WTC11 (cell line): ENCODE measurements at places on chromosomes 16 and 17. TPM values are rescaled to one million over a fixed set of nuclear protein-coding genes. Genes with fewer than 3 reads are reported as not detected.

Gene PIK3R6
- 0.15 to 0.23 TPM (median 0.21 TPM) in 3 replicates for total RNA-seq

Gene NAGS
- total RNA-seq, result 6.1 to 8.6 TPM (median 7.6 TPM) in 3 replicates

Gene CCDC92B
- total RNA-seq, result 14.4 to 15.2 TPM (median 14.6 TPM) in 3 replicates

Gene DNAJA2
- 101 to 103 TPM (median 102 TPM) in 3 replicates for total RNA-seq

Gene TSPAN10
- total RNA-seq, result 1.5 to 3.0 TPM (median 2.4 TPM) in 3 replicates

Gene PIK3R5
- 5.9 to 7.5 TPM (median 5.9 TPM) in 3 replicates for total RNA-seq

Gene SALL1
- 63.9 to 67.0 TPM (median 65.0 TPM) in 3 replicates for total RNA-seq

DNA sequence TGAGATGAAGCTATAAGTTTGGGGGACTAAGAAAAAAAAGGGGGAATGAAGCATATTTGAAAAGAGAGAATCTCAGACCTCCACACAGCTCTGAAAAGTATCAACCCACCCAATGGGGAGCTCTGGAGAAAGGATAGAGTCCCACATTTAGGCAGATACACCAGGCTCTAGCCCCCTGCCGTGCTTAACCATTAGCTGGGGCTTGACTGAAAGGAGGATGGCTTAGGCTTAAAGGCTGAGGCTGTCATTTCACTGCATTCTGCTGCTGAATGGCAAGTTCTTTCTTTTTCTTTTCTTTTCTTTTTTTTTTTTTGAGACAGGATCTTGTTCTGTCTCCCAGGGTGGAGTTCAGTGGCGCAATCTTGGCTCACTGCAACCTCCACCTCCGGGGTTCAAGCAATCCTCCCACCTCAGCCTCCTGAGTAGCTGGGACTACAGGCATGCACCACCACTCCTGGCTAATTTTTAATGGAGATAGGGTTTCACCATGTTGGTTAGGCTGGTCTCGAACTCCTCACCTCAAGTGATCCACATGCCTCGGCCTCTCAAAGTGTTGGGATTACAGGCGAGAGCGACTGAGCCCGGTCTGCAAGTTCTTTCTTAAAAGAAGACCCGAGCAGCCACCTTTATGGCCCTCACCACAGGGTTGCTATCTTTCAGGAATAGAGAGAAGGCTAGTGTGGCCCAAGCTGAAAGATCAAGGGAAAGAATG is 9.0 kb upstream of the MMP2 start:
- no peak overlapping the region for H3K4me3 ChIP-seq
- no peaks in the 10 kb centered on the region for H3K36me3 ChIP-seq
- no peak for DNase-seq

DNA sequence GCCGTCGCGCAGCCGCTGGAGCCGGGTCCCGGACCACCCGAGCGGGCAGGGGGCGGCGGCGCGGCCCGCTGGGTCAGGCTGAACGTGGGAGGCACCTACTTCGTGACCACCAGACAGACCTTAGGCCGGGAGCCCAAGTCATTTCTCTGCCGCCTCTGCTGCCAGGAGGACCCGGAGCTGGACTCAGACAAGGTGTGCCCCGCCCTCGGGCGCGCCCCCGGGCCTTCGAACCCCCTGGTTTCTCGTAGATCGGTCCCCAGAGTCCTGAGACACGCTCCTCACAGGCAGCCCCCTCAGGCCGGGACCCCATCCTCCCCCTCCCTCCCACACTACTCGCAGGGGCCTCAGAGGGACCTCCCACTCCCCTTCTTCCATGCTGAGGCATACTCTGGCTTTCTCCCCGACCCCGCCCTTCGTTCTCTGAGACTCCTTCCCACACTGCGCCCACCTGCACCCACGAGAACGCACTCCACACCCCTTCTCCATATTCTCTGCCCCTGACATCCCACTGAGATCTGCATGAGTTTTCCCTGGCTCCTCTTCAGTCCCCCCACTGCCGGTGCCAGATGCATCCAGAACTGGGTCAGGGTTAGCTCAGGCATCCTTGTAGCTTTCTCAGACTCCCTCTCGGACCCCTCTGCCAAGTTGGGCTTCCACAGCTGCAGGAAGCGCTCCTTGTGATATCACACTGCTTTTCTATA is 523 bp downstream of the KCTD2 start:
- peak overlapping the region; percentile 81 for H3K27ac ChIP-seq
- H3K4me1 ChIP-seq, result peaks cover 36% of the 10 kb centered on the region
- peak; percentile 44 for DNase-seq

DNA sequence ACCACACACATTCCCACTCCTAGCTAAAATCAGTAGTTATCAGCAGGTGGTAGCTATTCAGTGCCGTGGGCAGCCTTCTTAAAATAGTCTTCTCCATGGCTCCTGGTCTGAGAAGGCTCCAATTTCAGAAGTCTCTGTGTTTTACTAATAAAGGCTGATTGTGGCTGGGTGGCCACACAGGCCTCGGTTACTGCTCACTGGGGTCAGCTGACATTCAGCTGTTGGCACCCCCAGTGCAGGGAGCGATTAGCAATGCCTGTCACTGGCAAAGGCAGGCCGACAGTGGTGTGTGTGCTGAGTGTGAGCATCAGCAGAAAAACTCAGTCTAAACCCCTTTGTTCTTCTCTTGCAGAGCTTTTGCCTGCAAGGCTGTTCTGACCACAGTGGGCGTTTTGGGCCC is 16.6 kb upstream of the DBNDD1 start:
- DNase-seq, result no peak
- no peaks in the 10 kb centered on the region for H3K27me3 ChIP-seq
- peaks cover 9% of the 10 kb centered on the region for H3K4me1 ChIP-seq
- H3K27ac ChIP-seq, result no peak overlapping the region

- no peak overlapping the region for H3K4me3 ChIP-seq
- H3K4me1 ChIP-seq, result no peaks in the 10 kb centered on the region
Observed at GRCh38 chr16:85995541-85996423, 96.8 kb downstream of the IRF8 start.

DNA sequence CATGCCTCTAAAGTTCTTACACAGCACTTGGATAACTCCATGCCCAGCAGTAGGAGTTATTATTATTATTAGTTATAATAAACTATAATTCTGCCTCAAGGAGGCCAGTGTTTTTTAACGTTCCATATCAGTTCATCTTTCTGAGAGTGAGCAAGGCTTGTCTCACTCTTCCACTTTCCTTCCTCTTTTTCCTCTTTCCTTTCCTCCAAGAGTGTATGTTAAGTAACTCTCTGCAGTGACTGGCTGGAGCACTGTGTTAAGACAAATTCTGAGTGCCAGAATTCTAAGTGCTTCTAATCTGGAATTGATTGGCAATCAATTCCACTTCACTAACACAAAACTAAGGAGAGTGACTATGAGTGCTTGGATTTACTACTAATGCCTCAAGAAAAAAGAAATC is 16.4 kb downstream of the CLEC19A start:
- H3K27me3 ChIP-seq, result peaks cover 4% of the 10 kb centered on the region; the same call in 1 of the 2 replicates
- 0 out of 2 replicates have a peak, but pooled peaks cover 4% of the 10 kb centered on the region for H3K4me1 ChIP-seq
- H3K27ac ChIP-seq, result no peak overlapping the region
- DNase-seq, result no peak
- no peaks in the 10 kb centered on the region for H3K36me3 ChIP-seq

DNA sequence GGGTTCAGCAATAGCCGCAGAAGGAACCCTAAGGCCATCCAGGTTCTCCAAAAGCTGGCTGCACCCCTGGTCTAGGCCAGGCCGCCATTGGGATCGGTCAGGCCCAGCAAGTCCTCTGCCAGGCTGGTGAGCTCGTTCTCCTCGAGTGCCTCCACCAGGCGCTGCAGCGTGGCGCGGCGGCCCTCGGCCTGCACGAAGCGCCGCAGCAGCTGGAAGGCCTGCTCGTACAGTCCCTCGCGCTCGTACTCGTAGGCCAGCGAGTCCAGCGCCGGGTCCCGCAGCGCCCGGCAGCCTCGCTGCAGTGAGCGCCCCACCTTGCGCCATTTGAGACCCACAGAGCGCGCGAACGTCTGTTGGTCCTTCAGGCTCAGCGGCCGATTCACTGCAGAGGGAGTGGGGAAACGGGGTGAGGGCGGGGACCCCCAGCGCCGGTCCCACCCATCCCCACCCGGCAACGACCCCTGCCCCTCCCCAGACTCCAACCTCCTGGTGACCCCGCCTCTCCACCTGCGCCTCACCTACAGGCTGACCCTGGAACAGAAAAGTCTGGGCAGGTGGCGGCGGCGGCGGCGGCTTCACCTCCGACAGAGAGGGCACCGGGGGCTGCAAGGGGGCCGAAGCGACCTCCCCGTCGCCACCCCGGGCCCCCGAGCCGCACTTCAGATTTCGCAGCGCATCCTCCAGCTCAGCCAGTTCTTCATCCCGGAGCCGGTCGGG is 3.9 kb upstream of the B3GNT9 start:
- H3K27ac ChIP-seq, result no peak overlapping the region
- H3K4me1 ChIP-seq, result peaks cover 19% of the 10 kb centered on the region
- no peaks in the 10 kb centered on the region for H3K36me3 ChIP-seq
- H3K27me3 ChIP-seq, result peaks cover 89% of the 10 kb centered on the region
- H3K4me3 ChIP-seq, result peak overlapping the region; percentile 70
- no peak for DNase-seq

DNA sequence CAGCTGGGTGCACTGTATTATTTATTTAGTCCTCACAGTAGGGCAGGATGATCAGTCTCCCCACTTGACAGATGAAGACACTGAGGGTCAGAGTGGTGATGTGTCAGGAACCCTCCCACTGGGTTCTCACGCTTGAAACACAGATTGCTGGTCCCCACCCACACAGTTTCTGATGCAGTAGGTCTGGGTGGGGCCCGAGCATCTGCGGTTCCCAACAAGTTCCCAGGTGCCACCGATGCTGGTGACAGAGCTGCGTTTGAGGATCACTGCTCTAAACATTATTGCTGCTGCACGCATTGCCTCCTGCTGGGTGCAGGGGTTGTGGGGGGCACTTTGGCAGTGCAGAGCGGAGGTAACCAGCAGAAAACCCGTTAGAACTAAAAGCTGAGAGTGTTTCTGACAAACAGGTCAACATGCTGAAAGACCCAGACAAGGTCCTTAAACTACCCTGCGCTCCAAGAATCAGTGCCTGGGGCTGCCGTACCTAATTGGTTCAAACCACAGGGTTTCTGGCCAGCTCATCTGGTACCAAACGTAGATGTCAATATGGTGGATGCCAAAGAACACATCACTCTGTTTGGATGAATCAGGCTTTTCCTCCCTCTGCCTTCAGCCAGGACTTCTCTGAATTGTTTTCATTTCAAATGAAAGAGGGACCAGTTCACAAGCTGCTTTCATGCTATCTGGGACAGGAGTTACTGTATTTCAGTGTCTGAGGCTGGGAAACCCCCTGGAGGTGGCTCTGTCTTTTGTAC is 76.0 kb downstream of the ABCC1 start:
- peaks cover 6% of the 10 kb centered on the region; the same call in 1 of the 2 replicates for H3K4me1 ChIP-seq
- H3K36me3 ChIP-seq, result peaks cover 14% of the 10 kb centered on the region
- no peak overlapping the region for H3K4me3 ChIP-seq
- H3K27ac ChIP-seq, result peak overlapping the region; percentile 53; the same call in 1 of the 2 replicates
- DNase-seq, result no peak

DNA sequence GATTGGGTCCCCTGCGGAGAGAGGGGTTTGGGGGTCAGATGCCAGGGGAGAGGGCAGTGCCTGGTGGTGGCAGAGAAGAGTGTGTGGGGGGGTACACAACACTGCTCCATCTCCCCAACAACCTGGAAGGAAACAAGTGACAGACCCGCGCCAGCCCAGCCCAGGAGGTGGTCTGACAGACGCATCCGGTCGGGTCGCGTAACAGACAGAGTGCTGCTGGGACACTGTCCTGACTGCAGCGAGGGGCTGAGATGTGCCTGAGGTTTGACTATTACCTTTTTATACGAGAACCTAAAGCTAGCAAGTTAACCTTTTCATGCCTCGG is 16.2 kb downstream of the UNC13D start:
- peak overlapping the region; percentile 63 for H3K27ac ChIP-seq
- peaks cover 5% of the 10 kb centered on the region; the same call in 1 of the 2 replicates for H3K36me3 ChIP-seq
- H3K27me3 ChIP-seq, result no peaks in the 10 kb centered on the region
- DNase-seq, result no peak

DNA sequence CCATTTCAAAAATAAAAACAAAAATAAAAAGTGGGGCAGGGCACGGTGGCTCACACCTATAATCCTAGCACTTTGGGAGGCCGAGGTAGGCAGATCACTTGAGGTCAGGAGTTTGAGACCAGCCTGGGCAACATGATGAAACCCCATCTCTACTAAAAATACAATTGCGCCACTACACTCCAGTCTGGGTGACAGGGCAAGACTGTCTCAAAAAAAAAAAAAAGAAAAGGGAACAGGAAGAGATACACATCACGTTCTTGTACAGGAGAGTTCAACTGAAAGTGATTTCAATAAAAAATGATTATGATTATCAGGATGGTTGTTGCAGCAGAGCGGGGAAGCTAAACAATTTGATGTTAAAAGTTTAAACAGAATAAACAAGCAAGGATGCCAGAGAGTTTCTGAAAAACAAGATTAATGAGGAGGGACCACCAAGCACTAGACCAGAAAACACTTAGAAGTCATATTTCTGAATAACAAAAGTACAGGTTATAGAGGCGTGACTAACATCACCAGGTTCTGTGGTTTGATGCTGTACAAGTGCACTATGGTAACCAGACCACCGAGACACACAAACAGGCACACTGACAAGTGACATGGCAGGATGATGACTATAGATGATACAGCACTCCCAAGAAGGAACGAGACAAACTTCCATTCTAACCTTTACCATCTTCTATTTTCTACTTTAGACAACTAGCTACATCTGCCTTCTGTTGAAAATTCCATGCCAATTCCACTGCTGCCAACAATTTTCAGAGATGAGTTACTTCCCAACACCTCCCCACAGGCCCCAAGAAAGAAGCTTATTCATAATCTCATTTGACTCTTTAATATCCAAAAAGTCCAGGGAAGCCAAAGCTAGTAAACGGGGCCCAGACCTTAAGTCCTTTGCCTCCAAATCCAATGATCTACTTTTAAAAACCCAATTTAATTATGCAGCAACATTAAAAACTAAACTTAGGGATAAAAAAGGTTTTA is 11.8 kb downstream of the DNAJA2 start:
- H3K4me1 ChIP-seq, result peaks cover 50% of the 10 kb centered on the region
- H3K36me3 ChIP-seq, result peaks cover 82% of the 10 kb centered on the region
- H3K27me3 ChIP-seq, result no peaks in the 10 kb centered on the region; the same call in 1 of the 2 replicates

GRCh38 chr17:35189291-35189690 is 4.9 kb downstream of the SLC35G3 start:
- peaks cover 17% of the 10 kb centered on the region for H3K27me3 ChIP-seq
- no peak for DNase-seq
- no peak overlapping the region for H3K27ac ChIP-seq
- H3K36me3 ChIP-seq, result 0 out of 2 replicates have a peak, but pooled peaks cover 2% of the 10 kb centered on the region

DNA sequence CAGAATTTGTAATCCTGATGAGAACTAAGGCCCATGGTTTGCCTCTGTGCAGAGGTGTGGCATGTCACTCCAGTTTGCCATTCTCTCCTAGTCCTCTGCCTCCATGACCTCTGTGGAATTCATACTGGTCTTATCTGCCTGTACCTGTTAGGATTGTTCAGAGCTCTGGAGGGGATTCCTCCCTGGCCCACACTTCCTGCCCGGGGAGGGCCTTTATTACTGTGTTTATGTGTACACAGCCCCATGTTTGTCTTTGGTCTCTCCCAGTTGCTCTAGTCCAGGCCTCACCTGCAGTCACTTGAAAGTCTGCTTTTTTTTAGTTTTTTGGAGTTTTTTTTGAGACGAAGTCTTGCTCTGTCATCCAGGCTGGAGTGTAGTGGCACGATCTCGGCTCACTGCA is 36.4 kb downstream of the RHBDL3 start:
- H3K27ac ChIP-seq, result peak overlapping the region; percentile 63; the same call in 1 of the 2 replicates
- no peak for DNase-seq
- H3K4me1 ChIP-seq, result peaks cover 51% of the 10 kb centered on the region
- H3K27me3 ChIP-seq, result no peaks in the 10 kb centered on the region
- H3K36me3 ChIP-seq, result no peaks in the 10 kb centered on the region
